ENCODE measurements at places on chromosomes 16 and 17.

GRCh38 chr16:2235234-2235651, 1.0 kb upstream of the DNASE1L2 start:
- DNase-seq = no peak

- no peak for DNase-seq
Observed at GRCh38 chr16:81612351-81613163, 166.5 kb upstream of the PLCG2 start.

GRCh38 chr16:57867000-57867561, 64.8 kb upstream of the KIFC3 start:
- DNase-seq = no peak

GRCh38 chr17:55729484-55729883, 6.8 kb upstream of the TMEM100 start:
- no peak for DNase-seq

DNA sequence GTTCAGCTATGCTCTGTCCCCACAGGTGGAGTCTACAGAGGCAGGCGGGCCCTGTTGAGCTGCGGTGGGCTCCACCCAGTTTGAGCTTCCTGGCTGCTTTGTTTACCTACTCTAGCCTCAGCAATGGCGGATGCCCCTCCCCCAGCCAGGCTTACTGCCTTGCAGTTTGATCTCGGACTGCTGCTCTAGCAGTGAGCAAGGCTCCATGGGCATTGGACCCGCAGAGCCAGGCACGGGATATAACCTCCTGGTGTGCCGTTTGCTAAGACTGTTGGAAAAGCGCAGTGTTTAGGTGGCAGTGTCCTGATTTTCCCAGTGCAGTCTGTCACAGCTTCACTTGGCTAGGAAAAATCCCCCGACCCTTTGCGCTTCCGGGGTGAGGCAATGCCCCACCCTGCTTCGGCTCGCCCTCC, 89.1 kb downstream of the BCAS3 start:
- DNase-seq = no peak

- DNase-seq = no peak
Observed at GRCh38 chr16:67149276-67150046, 1.3 kb downstream of the B3GNT9 start.

- no peak for DNase-seq
Observed at GRCh38 chr16:70598937-70599503, 47.3 kb upstream of the IL34 start.

- DNase-seq = no peak
Observed at GRCh38 chr16:9165681-9166080, 74.2 kb downstream of the HAPSTR1 start.

GRCh38 chr16:67529582-67530012, 968 bp downstream of the RIPOR1 start:
- DNase-seq = no peak

- DNase-seq = no peak
Observed at GRCh38 chr16:86886651-86887050, 308.3 kb downstream of the FOXL1 start.

GRCh38 chr16:54554581-54554980, 268.0 kb upstream of the IRX3 start:
- no peak for DNase-seq

GRCh38 chr16:30946671-30947540, 2.0 kb upstream of the ORAI3 start:
- DNase-seq = no peak

DNA sequence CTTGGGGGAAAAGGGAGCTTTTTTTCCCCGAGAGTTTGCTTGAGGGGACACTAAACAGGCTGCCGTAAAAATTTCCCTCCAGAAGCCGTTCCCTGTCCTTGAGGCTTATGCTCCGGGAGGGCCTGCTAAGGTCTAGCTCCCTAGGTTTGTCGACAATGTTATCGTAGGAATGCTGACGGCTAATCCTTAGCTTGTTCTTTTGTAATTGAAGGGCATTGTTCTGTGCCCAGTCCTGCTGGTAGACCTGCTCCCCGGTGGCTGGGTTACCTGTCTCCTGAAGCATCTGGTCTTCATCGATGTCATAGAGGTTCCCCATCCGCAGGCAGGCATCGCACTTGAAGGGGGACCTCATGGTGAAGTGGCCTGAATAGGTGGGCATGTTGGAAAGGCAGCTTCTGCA, 418.7 kb downstream of the GRIN2A start:
- no peak for DNase-seq

Data from activated CD4-positive, alpha-beta T cell treated with anti-CD3 and anti-CD28 coated beads, Interleukin-2, amount 50 U/mL, for 4 hours (primary cell).